Activated CD4-positive, alpha-beta T cell treated with anti-CD3 and anti-CD28 coated beads for 1 hour (primary cell): ENCODE measurements at places on chromosomes 3 and 15.
A peak's percentile ranks its signal among the peaks of the same experiment; 100 is the strongest.

GRCh38 chr3:186108106-186108940 lies 566 bp downstream of the ETV5 start:
- no peak for DNase-seq

- no peak for DNase-seq
Measured at GRCh38 chr3:190865828-190866227, 3.3 kb upstream of the GMNC start.

DNA sequence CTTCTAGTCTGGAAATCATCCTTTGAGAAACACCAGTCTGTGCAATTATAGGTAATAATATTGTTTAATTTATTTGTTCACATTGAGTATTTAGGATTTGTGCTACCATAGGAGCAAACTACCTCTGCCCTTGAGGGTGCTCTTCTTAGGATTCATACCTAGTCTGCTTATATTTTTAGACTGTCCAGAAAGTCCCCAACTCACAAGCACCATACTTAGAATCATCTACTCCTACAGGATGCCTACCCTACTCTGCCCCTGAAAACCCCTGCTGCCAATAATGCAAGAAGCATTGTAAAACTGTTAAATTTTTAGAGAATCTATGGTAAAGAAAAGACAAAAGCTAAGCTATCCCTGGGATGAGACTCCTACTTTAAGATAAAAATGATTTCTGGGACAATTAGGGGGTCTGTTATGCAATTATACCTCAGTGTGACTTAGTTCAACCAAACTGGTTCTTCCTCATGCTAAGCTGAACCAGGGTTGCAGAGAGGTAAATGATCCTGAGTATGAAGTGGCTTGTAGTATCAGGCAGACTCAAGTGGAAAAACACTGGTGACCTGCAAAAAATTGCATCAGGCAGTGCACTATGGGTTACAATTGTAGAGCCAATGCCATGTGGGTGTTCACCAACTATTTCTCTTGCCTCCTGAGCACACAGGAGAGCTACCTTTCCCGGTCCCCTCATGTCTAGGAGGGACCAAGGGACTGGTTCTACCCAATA lies 133.3 kb downstream of the TNIK start:
- DNase-seq: no peak

GRCh38 chr3:110261141-110261540 lies 810.5 kb upstream of the NECTIN3 start:
- DNase-seq: no peak

DNA sequence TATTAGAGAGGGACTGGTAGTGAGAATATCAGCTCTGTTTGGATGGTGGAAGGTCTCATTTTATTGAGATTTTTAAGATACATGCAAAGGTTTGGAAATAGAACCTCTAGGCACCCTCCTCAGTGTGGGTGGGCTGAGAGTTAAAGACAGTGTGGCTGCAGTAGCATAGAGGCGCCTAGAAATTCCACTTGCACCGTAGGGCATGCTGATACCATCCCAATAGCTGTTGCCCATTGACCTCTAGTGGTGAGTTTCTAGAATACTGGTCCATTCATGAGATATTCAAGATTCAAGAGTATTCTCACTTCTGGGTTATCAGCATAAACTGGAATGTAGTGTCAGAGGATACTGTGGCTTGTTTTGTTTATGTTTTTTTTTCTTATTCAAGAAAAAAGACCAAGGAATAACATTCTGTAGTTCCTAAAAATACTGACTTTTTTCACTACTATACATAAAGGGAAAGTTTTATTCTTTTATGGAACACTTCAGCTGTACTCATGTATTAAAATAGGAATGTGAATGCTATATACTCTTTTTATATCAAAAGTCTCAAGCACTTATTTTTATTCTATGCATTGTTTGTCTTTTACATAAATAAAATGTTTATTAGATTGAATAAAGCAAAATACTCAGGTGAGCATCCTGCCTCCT lies 87.2 kb downstream of the TGFBR2 start:
- DNase-seq: peak; percentile 22

DNA sequence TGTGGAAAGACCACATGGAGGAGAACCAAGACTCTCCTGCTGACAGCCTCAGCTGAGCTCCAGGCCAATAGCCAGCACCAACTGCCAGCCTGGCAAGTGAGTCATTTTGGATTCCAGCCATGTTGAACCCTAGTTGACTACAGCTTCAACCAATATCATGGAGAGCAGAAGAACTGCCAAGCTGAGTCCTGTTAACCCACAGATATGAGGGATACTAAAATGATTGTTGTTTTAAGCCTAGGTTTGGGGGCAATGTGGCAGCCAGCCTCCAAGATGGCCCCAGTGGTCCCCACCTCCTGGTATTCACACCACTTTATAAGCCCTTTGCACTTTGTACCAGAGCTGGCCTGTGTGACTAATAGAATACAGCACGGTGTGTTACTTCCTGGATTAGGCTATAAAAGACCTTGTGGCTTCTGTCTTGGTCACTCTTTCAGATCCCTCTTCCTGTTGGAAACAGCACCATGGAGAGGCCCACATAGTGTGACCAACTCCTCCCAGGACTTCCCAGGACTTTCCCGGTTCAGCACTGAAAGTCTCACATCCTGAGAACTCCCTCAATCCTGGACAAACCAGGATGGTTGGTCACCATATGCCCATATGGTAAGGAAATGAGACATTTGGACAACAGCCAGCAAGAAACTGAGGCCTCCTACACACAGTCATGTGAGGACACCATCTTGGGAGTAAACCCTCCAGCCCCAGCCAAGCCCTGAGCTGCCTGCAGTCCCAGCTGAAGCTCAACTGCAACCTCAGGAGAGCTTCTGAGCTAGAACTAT lies 32.4 kb upstream of the CDV3 start:
- DNase-seq: no peak

GRCh38 chr3:158213461-158213860 lies 103.6 kb downstream of the RSRC1 start:
- no peak for DNase-seq

DNA sequence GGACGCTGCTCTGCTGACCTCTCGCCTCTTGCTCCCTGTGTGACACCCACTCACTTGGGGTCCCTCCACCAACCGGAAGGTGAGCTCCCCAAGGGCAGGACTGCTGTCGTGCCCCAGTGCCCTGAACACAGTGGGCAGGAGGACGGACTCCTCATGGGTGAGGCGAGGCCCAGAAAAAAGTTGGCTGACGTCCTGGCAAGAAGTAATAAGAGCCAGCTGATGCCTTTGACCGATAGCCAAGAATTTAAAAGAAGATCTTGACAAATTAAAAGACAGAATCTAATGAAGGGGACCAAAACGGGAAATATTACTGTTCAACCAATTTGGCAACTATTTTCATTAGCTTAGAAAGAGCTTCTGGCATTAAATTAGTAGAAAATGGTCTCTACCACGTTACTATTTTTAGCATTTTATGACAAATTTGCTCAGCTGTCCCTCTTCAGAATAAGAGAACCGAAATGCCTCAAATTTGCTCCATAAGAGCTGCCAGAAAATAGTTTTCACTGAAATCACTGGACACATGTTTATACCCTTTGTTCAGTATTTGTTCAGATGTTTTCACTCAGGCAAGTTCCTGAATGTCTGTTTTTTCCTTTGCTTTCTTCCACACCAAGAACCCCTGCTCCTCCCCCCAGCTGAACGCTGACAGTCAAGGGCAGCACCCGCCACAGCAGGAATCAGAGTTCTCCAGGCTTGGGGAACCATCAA lies 60.5 kb downstream of the XXYLT1 start:
- no peak for DNase-seq

GRCh38 chr15:79221696-79222095 lies 60.8 kb upstream of the ANKRD34C start:
- DNase-seq: no peak

DNA sequence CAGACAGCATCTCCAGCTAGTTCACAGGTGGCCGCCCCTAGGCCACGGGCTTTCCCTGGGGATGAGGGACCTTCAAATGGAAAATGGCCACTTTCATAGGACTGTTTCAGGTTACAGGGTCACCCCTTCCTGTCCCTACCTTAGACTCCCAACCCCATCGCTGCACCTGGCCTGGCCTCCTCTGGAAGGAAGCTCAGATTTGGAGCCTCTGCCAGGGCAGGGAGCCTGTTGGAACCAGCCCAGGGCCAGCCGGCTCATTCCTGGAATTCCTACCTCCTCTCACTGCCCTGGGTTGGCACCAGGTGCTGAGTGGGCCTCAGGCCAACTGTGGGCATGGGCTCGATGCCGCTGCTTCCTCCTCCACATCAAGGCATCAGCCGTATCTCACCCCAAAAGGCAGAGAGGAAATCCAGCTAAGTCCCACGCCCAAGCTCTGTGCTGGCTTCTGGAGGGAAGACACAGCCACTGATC lies 42.2 kb downstream of the KLHL25 start:
- DNase-seq: no peak

DNA sequence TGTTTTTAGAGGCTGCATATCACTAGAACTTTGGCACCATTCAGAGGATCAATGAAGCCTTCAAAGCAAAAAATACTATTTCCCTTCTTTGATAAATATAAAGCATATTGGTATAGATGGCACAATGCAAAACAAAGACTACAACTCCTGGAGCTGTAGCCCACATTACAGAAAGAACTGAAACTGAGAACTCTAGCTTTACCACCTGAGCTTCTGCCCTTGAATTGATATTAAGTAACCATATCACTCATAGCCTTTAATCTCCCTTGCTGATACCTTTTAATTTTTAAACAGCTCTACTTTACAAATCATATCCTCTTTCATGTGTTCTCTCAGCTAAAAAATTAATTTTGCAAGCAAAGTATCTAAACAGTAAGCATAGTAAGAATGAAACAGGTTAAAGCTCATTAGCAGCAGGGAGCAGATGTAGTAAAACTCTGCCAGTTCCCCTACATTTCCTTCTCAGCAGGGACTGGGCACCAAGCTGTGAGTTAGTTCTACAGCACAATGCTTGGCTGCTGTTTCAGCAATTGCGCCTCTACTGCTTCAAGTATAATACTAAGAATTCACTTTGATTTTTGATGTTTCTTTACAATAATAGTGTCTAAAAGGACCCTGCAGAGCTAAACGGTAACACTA lies 97.9 kb upstream of the NANOGP8 start:
- DNase-seq: no peak

- no peak for DNase-seq
Measured at GRCh38 chr3:142481196-142481595, 33.4 kb upstream of the XRN1 start.

- no peak for DNase-seq
Measured at GRCh38 chr15:91862891-91863504, 9.5 kb downstream of the SLCO3A1 start.

DNA sequence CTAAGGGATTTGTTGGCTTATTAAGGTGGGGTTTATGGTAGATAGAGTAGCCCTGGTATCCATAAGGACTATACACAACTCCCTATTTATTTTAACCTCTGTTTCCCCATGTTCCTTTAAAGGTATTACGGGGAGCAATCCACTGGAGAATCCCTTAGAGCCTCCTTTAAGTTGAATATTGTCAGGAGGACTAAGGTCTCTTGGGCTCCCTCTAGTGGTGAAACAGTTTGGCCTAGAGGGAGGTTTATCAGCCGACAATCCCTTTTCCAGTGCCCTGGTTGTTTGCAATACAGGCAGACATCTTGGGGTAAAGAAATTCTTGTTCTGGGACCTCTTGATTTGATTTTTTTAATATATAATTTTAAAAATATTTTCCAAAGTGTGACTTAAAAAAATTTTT lies 12.9 kb downstream of the OPA1 start:
- DNase-seq: no peak

DNA sequence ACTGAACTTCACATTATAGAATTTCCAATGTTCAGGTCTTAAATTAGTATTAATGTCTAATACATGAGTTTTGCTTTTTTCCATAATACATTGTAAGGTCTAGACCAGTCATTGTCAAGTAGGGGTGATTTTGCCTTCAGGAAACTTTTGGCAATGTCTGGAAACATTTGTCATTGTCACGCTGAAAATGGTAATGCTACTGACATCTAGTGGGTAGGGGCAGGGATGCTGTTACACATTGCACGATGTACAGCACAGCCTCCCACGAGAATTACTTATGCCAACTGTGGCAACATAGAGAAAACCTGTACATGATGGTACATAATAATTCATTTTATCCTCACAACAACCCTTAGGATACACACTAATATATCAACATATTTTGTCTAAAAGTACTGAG lies 384.1 kb downstream of the CADM2 start:
- DNase-seq: no peak

- DNase-seq: no peak
Measured at GRCh38 chr3:73432023-73432705, 192.6 kb downstream of the PDZRN3 start.

DNA sequence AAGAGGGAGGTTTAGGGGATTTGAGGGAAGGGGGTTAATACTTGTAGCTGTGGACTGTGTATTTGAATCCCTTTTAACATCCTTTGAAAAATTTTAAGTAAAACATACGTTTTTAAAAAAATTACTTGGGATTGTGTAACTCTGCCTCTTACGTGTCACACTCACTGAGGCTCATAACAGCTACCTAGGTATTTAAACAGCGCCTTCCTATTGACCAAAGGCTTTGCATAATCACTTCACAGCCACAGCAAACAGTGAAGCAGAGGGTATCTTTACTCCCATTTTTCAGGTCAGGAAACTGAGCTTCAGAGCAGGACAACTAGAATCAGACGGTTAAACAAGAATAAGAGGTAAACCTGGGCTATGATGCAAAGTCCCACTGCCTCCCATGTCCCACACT lies 95.9 kb downstream of the TLE3 start:
- no peak for DNase-seq

DNA sequence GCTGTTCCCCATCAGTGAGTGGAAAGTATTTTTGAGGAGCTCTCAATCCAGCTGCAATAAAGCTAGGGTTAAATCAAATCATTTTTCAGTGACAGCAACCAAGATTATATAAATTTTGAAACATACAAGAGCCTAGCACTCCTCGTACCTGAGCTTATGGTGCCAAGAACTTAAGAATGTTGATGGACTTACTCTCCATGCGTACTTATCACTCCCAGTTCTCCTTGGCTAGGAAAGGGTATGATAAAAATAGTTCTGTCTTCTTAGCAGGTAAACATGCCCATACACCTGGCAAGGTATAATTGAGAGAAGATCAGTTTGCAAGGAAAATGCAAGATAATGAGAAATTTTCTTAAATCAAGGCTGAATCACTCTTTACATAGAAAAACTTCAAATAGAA lies 64.5 kb upstream of the SEMA6D start:
- DNase-seq: no peak

DNA sequence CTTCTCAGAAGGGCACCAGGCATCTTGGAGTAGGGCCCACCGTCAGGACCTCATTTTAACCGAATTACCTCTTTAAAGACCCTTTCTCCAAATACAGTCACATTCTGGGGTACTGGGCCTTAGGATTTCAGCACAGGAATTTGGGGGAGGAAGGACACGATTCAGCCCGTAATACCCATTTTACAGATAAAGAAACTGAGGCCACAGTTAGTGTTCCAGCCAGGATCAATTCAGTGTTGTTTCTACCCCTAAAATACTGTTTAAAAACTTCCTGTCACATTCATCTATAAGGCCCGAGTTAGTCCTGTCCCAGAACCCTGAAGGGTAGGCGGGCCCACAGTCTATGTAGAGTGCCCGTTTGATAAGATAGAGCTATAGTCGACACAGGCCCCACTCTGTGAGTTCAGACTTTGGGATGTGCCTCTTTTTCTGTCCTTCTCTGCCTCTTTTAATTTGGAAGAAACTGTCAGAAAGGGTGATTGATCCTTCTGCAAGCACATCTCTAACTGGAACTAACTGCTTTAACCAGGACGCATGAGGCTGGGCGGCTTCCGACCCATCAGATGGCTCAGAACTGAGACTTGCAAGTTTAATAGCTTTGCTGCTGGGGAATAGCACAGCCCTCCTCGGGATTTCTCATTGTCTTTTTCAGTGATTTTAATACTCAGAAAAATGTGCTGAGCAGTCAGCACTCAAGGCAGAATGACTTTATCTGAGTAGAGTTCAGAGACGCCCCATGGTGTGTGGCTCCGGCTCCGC lies 19.5 kb downstream of the BFSP2 start:
- DNase-seq: no peak

- no peak for DNase-seq
Measured at GRCh38 chr3:128399221-128399915, 67.3 kb downstream of the DNAJB8 start.
